ENCODE measurements at places on chromosomes 7 and 10.

DNA sequence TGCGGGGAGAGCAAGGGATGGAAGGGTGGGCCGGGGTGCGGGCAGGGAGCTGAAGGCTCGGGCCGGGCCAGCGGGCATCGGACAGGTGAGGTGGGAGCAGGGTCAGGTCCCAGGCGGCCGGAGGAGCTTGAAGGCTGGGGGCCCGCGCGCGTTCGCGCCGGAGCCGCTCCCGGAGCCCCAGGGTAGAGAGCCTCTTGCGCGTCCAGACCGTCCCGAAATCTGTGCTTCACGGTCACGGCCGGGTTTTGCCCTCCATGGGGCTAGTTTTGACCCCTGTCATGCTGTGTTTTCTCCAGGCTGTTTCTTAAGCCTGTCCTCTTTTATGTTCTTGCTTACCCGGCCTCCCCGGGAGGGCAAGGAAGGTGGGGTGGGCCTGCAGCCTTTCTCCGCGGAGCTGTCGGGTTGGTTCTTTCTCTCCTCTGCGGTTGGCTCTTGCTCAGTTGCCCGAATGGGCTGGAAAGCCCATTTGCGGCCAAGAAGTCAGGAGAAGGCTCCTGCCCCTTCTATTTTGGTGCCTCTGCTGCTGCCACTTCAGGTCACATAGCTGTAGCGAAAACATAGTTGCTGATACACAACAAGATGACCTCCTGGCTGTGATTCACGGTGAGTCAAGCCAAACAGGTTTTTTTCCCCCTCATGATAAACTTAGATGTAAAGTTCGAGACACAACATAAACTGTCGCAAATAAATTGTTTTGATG lies 650 bp downstream of the UBE2D1 start:
- DNase-seq: peak; percentile 59

DNA sequence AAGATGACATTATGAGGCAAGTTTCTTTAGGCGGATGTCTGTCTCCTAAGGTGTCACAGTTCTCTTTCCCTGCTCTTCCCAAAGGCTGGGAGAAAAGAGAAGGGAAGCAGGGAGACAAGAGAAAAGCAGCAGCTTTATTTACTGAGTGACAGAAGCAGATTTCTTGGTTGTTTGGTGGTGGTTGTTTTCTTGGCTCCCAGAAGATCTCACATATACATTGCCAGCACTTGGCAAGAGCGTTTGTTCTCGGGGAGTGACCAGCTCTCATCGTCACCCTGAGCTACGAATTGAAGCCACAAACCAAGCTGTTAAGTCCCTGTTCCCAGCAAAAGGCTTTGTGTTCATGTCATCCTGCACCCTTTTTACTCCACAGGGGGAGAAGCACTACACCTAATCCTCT lies 11.4 kb downstream of the CDHR3 start:
- no peak for DNase-seq

DNA sequence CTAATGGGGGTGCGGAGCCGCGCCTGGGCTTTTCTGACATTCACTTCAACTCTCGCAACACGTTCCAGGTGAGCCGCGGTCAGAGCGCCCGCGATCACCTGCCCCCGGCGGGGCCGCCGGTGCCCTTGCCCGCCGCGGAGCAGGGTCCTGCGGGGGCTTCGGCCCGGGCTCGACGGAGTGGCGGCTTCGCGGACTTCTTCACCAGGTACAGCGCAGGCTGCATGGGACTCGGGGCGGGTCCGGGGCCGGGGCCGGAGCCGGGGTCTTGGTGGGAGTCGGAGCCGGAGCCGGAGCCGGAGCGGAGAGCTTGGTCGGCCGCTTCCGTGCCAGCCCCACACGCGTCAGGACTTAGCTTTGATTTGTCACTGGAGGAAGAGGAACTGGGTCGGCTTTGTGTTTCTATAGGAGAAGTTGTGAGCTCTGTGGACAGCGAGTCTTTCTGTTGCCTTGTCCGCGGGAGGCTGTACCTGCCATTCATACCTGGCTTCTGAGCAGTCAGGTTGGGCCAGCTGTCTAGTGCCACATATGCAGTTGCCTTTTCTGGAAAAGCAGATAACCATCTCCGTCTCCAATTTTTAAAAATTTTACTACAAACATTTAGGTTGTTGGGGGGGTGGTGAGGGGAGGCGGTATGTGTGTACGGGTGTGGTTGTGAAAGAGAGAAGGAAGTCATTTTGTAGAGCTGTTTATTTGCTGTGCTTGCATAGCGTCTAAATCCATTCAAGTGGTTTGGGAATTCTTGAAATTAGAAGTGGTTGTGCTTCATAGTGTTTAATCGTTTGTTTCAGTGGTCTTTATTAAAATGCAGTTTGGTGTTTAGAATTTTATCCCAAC lies 1.3 kb downstream of the TBC1D12 start:
- DNase-seq: peak; percentile 83

- no peak for DNase-seq
Measured at GRCh38 chr10:31657434-31657872, 271.2 kb downstream of the ARHGAP12 start.

- no peak for DNase-seq
Measured at GRCh38 chr10:97707134-97707861, 6.2 kb upstream of the MARVELD1 start.

DNA sequence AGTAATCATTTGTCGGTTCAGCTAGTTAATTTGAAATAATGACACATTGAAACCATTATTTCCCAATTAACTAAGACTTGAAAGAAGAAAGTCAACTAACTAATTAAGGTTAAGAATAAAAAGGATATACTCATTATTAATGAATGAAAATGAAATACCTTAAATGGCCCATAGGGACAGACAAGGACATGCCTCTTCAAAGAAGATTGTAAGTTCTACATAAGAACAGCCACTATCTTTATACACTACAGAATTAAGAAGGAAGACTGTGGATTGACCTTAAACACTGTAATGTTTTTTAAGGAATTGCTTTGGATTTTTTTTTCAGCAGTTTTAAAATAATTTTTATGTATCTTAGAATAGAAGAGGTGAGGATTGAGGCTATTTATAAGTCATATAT lies 60.7 kb downstream of the CSTF2T start:
- DNase-seq: no peak

DNA sequence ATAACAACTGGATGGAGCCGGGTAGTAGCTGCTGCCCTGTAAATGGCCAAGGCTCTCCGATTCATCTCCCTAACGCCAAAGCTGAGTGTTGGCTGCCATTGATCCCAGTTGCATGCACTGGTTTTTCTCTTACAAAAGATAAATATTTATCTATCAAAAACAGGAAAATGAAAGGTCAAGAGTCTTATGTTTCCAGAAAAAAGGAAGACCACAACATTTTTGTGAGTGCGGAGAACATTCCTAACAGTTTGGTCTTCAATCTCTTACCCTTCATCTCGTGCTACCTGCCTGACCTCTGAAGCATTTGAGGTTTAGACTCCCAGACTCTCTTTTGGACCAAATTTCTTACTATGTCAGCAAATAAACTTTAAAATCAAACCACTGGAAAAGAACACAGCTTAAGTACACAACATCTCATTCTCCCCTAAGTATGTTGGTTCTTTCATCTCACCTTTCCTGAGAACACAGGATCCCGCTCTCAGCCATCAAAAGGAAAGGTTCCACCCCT lies 61.6 kb downstream of the SORBS1 start:
- no peak for DNase-seq

DNA sequence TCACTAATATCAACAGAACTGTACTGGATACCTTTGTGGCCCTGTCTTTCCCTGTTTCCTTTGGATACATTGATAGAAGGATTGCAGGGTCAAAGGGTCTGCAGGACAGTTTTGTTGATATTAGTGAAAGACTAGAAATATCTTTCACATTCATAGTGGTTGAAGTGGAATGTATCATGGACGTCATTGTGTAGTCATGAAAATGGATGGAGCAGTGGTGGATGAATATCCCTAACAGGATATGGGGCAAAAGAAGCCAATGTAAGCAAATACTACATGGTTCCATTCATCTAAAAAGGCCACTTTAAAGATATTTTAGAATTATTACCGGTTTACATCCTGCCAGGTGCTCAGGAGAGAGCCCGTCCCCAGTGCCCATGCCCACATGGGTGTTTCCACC lies 23.8 kb downstream of the PALD1 start:
- no peak for DNase-seq
